ENCODE measurements at places on chromosomes 12 and 14.
A peak's percentile ranks its signal among the peaks of the same experiment; 100 is the strongest.

DNA sequence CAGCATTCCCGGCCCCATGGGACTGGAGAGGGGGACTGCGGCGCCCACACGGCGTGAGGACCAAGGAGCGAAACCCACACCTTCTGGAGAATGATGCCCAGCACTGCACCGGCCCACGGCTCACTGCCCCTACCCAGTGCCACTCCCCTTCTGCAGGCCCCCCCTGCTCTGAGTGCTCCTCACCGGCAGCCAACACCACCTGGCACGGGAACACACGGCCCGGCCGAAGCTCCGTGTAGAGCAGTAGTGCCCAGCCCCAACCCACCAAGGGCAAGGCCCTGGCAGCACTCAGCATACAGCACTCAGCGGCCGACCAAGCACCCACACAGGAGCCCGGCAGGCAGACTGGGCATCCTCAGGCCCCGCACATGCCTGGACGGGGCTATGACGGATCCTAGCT lies 13.4 kb downstream of the BTBD6 start:
- no peak for DNase-seq

GRCh38 chr12:2732290-2732689 lies 62.5 kb upstream of the FKBP4 start:
- DNase-seq, result no peak

DNA sequence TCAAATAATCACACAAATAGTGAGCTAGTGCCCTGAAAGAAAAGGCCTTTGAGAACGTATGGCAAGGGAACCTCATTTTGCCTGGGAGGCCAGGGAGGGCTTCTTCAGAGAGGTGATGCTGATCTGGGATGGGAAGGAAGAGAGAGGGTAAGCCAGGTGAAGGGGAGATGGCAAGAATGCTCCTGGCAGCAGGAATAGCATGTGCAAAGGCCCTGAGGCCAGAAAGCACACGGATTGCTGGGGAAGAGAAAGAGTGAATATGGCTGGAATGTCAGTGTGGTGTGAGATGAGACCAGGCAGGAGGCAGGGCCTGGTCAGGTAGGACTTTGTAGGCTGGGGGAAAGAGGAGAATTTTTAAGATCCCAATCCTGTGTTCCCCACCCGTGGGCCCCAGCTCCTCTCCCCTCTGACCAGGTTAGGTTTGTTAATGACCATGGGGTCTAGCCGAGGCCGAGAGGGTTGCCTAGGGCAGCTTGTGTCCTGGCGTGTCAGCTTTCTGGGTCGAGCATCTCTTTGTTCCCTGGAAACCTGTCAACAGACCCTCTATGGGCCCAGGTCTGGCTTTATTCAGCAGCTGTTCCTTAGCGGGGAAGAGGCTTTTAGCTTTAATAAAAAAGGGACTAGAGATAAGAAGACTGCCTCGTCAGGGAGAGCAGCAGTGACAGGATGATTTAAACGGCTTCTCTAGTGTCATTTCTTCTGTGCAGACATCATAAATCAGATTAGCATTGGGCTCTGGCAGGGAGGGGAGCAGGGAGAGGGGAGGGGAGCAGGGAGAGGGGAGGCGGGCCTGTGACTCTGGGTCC lies 123.4 kb downstream of the ADCK1 start:
- DNase-seq, result no peak

DNA sequence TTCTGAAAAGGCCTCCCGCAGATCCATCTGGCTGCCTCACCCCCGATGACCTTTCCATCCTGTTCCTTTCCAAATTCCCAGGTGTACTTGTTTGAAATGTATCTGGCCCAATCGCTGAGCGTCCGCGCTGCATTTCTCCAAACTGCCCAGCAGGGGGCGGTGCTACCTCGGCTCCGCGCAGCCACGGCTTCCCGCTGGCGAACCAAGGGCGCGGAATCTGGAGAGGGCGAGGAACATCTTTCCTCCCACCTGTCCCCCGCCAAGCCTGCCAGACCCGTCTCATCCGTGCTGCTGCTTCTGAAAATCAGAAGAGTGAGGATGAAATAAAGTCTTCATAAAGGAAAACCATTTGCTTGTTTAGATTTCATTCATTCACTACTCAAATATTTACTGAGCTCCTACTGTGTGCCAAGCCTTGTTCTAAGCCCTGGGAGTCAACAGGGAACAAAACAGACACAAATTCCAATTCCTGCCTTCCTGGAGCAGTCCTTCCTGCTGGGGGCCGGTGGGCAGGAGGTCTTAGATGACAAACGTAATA lies 16.8 kb upstream of the MYL2 start:
- peak; percentile 67 for DNase-seq

DNA sequence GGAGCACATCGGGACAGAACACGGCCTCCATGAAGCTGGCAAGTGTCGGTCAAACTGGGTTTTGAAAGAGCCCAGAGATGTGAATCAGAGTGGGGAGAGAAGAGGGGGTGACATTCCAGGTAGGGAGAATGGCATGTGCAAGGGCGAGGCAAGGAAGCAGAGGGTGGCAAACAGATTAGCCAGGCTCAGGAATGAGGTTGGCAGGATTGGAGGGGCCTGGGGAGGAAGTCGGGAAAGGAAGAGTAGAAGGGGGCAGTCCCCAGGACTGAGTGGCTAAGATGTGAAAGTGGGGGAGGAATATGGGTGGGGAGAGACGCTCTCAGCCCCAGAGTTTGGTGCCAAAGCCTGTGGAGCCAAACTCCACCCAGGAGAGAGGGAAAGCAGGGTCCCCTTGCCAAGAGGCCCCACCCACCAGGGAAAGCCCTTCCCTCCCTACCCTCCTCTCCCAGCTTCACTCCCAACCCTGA lies 5.5 kb upstream of the HDAC7 start:
- no peak for DNase-seq

Measured in AG08395 (cell line).